ENCODE measurements at places on chromosomes 2 and 18. TPM values are rescaled to one million over a fixed set of nuclear protein-coding genes. Genes with fewer than 3 reads are reported as not detected.

The CYTIP gene
- total RNA-seq: not detected

The C2orf66 gene
- total RNA-seq: not detected

The ILKAP gene
- total RNA-seq: 20.6 TPM

The SRBD1 gene
- 18.8 TPM for total RNA-seq

The KLHL41 gene
- total RNA-seq: 0.14 TPM

The SGPP2 gene
- not detected for total RNA-seq

The IL36B gene
- not detected for total RNA-seq

The GRB14 gene
- total RNA-seq: not detected

The IL36RN gene
- total RNA-seq: under 0.01 TPM

The ALKAL2 gene
- total RNA-seq: not detected

The LRRC30 gene
- not detected for total RNA-seq

The NOSTRIN gene
- total RNA-seq: under 0.01 TPM

The HNMT gene
- 20.3 TPM for total RNA-seq

The ACTG2 gene
- 61.7 TPM for total RNA-seq

The SCYGR4 gene
- total RNA-seq: not detected

The KCNK3 gene
- total RNA-seq: 0.29 TPM

The GKN1 gene
- 0.22 TPM for total RNA-seq

The STAM2 gene
- 40.9 TPM for total RNA-seq

The POTEC gene
- total RNA-seq: not detected

The EVX2 gene
- not detected for total RNA-seq

The SIGLEC15 gene
- total RNA-seq: 1.1 TPM

The OXER1 gene
- not detected for total RNA-seq

The TRIM54 gene
- not detected for total RNA-seq

The IL1RL2 gene
- total RNA-seq: 0.22 TPM

The FARSB gene
- total RNA-seq: 10.3 TPM

The IL36A gene
- not detected for total RNA-seq

The CCDC150 gene
- 3.7 TPM for total RNA-seq

The C2orf78 gene
- not detected for total RNA-seq

The LYPD6B gene
- total RNA-seq: 12.5 TPM

The DSG1 gene
- not detected for total RNA-seq

The RNF152 gene
- 127 TPM for total RNA-seq

The CXCR4 gene
- 3.6 TPM for total RNA-seq

The ABCB11 gene
- not detected for total RNA-seq

The FBXO36 gene
- 5.0 TPM for total RNA-seq

The RTP5 gene
- total RNA-seq: not detected

The PID1 gene
- 35.0 TPM for total RNA-seq

The TSPYL6 gene
- not detected for total RNA-seq

The GRP gene
- total RNA-seq: not detected

The FLACC1 gene
- total RNA-seq: 1.4 TPM

The B3GNT7 gene
- total RNA-seq: 0.14 TPM

The GREB1 gene
- 0.29 TPM for total RNA-seq

The PUM2 gene
- 52.1 TPM for total RNA-seq
